ENCODE measurements at places on chromosomes 7 and 10. TPM values are rescaled to one million over a fixed set of nuclear protein-coding genes. Genes with fewer than 3 reads are reported as not detected.

DNA sequence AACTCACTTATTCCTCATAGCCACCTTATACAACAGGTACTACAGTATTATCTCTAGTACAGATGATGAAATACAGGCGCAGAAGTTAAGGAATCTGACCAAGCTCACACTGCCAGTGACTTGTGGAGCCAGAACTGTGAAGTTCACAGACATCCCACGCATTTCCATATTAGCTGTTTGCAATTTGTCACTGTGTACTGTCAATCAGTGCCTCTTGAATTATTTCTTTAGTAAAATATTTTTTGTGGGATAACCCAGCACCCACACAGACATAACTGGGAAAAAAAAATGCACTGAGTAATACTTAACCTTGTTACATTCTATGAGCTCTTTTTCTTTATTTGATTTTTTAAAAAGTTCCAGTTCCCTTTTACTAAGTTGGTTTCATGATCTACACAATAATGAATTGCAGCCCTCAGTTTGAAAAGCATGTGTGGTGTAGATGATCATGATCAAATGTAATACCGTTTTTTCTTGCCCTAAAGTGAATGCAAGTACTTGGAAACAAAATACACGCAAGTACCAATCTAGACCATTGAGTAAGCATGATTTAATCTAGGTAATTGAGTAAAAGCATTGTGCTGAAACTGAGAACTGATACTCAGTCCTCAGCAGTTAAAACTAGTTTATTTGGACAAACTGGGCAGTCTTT, 14.1 kb downstream of the CUL1 start:
- DNase-seq = no peak

DNA sequence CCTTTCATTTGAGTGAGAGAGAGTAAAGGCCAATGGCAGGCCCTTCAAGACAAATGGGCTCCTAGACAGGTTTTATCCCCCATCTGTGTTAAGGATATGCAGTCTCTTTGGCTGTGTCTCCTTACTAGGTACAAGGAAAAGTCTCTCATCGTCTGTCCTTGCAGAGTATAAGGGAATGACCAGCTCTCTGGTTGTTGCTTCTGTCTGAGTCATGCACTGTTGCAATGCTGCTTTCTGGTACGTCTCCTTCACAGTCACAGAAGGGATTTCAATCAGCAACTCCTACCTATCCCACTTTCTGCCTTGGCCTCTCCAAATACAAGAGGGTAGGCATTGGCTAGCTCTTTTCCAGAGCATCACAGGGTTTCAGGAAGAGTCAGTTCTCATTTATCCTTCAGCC, 48.1 kb downstream of the CTTNBP2 start:
- no peak for DNase-seq

Gene ZCWPW1
- total RNA-seq = 1.8 TPM

- peak; percentile 13 for DNase-seq
Observed at GRCh38 chr10:106147021-106147420, 1017.5 kb downstream of the SORCS1 start.

- DNase-seq = no peak
Observed at GRCh38 chr7:50347693-50348092, 43.2 kb downstream of the IKZF1 start.

Gene ANKIB1
- total RNA-seq = 35.3 TPM

DNA sequence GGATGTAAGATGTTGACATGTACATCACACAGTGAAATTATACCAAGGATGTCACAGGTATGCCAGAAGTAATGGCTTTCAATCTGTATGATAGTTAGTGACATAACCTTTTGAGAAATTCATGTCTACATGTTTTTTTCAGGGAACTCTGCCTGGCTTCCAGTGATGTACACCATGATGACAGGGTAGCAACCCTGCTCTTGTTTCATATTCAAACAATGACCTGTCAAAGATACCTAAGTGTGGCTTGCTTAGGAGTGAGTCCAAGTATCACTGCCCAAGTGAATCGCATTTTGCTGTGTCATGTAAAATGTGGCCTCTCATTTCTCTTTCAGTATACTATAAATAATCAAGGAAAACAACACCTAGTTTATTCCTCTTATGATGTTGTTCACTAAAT, 205.8 kb upstream of the DKK1 start:
- DNase-seq = no peak

Gene SDK1
- 7.4 TPM for total RNA-seq

DNA sequence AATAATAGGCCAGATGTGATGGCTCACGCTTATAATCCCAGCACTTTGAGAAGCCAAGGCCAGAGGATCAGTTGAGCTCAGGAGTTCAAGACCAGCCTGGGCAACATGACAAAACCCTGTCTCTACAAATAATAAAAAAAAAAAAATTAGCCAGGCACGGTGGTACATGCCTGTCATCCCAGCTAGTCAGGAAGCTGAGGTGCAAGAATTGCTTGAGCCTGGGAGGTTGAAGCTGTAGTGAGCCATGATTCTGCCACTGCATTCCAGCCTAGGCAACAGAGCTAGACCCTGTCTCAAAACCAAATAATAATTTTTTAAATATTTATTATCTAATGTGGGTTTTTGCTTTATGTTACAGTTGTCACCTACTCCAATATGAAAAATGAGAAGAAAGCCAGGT, 178.9 kb downstream of the ADK start:
- no peak for DNase-seq

- no peak for DNase-seq
Observed at GRCh38 chr10:70726909-70727495, 54.7 kb downstream of the ADAMTS14 start.

Gene TMEM196
- total RNA-seq = 0.17 TPM

GRCh38 chr10:32489901-32490300, 44.0 kb downstream of the CCDC7 start:
- no peak for DNase-seq

DNA sequence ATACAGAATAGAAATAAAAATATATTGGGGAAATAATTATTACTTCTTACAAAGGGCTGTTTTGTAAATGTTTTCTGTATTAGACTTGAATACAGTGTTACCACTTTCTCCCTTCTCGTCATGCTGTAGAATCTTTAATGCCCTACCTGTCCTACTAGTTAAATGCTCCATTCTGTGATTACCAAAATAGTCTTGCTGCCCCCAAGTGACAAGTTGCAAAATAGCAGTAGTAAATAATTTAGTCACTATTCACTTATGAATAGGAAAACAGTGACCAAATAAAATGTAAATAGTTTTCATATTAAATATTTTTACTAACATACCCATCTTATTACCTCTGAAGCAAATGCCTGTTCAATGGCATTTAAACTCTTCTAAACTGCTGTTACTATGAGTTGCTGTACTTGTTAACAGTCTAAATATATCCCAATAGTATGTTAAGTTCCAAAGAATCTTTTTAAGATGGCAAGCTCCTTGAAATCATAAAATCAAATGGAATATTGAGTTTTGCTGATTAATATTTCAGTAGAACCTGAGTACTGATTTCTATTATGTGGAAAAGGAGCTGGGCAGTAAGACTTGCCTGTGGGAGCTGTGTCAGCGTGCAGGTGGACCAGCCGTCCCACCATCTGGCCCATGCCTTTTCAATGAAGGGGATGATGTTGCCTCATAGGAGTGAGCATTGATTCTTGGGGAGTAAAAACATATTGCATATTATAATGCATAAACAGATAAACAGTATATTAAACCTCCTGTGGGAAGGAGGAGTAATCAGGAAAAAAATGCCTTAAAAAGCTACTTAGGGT, 18.1 kb upstream of the OIT3 start:
- DNase-seq = peak; percentile 31
